CD4-positive, alpha-beta memory T cell (primary cell): ENCODE measurements at places on chromosomes 6 and 20.

GRCh38 chr6:53524455-53524815, 20.5 kb downstream of the GCLC start:
- DNase-seq: no peak

GRCh38 chr6:40466986-40467539, 120.1 kb downstream of the LRFN2 start:
- DNase-seq: no peak

DNA sequence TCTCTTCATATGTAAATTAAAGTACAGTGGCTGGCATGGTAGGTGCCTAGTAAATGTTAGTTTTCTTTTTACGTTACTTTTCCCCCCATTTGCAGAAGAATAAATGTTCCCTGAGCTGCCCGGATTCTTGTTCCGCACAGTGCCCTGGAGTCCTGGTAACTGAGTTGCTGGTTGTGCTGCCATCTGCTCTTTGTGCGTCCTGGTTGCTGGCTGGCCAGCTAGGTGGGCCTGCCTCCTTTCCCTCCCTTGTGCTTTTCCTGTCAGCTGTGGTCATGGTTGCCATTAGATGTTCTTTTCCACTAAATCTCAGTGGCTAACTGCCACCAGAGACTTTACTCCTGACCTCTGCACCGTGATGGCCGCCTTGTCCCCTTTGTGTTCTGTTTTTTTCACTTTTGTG, 28.6 kb downstream of the CEP43 start:
- DNase-seq: no peak

- no peak for DNase-seq
Observed at GRCh38 chr6:155143578-155144106, 120.2 kb upstream of the CLDN20 start.

- DNase-seq: no peak
Observed at GRCh38 chr6:129111346-129111745, 228.4 kb downstream of the LAMA2 start.

DNA sequence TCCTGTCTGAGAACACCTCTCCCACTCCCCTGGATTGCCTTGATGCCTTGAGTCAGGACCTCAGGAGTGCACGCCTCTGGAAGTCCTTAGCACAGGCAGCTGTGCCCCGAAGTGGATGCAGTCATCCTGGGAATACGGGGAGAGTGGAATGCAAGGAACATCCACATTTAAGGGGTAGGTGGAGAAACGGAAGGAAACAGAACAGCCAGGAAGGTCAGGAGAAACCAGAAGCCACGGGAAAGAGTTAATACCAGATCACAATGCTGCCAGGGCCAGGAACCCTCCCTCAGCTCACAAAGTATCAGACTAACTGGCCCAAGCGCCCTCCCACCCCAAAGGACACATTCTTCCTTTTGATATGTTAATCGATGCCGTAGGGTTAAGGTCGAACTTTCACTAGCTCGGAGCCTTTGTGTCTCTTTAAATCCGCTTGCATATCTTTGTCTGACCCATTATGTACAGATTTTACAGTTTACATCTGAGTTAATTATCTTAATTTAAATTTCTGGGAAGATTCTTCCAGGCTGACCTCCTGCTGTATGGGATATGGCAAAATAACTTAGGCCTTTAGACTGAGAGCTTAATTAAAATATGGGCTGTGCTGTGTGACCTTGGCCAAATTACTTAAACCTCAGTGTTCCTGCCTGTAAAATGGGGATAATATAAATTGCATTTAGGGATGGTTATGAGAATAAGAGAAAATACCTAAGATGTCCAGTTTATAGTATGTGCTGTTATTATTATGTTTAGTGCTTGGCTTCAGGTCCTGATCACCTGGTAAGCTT, 24.0 kb upstream of the CCND3 start:
- DNase-seq: no peak

- no peak for DNase-seq
Observed at GRCh38 chr6:126546541-126547120, 206.7 kb downstream of the CENPW start.

- DNase-seq: no peak
Observed at GRCh38 chr6:2960935-2961334, 10.4 kb downstream of the SERPINB6 start.

DNA sequence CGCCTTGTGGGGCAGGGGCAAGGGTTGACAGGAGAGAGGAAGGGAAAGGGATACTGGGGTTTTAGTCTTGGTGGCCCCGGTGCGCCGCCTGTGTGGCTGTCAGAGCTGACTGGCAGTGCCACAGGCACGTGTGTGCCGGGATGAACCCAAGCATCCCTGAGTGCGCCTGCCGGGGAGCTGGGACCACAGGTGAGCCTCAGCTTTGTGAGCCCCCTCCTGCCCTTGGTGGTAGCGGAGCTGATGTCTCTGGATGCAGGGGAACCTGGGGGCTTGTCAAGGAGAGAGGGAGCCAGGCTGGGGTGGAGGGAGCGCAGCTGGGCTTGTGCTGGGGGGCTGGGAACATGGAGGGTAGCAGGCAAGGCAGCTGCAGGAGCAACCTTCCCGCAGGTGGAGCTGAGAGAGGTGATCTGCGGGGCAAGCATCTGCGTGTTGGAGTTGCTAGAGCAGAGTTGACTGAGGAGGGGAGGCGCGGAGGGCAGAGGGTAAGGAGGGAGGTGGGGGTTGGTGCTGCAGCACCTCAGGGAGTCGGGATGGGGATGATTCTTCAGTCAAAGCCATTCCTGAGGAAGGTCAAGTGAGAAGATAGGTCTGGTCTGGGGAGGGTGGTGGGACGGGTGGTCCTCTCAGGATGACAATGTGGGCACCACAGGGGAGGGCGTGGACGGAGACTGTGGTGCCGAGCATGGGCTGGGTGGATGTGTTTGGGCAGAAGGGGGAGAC, 28.1 kb downstream of the PYGB start:
- no peak for DNase-seq

- no peak for DNase-seq
Observed at GRCh38 chr6:99064834-99065233, 117.1 kb upstream of the FBXL4 start.

- DNase-seq: no peak
Observed at GRCh38 chr6:6639572-6639971, 51.1 kb downstream of the LY86 start.

GRCh38 chr6:98833307-98834059, 891 bp upstream of the POU3F2 start:
- DNase-seq: peak; percentile 38

- DNase-seq: no peak
Observed at GRCh38 chr20:59134182-59134581, 29.4 kb upstream of the ZNF831 start.

DNA sequence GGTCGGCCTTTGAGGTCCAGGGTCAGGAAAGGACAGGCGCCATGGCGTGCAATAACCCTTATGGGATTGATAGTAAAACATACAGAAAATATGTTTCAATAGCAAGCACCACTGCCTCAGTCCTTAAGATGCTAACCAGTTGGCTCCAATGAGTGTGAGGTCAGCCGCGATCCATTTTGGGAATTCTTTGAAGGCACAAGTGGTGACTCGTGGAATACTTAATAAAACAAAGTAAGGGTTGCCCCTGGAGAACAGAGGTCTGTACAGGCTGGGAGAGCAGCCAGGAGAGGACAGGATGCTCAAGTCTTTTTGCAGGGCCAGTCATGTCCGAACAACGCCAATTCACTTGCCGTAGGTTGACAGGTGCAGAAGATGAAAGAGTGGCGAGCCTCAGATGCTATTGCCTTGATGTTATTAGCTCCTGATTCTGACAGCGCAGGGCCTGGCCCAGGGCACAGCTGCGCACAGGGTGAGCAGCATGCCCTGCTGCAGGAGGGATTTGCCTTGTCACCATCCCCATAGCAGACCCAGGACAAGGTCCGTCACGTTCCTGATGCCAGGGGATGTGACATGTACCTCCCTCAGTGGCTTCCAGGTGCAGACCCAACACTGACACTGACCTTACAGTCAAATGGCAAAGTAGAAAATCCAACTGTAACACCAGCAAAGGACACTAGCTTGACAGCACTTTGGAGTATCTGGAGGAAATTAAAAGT, 21.8 kb downstream of the SYNDIG1 start:
- DNase-seq: no peak

GRCh38 chr6:46376562-46377061, 114.6 kb downstream of the RCAN2 start:
- DNase-seq: no peak

- DNase-seq: no peak
Observed at GRCh38 chr6:30719356-30719755, 796 bp upstream of the TUBB start.

DNA sequence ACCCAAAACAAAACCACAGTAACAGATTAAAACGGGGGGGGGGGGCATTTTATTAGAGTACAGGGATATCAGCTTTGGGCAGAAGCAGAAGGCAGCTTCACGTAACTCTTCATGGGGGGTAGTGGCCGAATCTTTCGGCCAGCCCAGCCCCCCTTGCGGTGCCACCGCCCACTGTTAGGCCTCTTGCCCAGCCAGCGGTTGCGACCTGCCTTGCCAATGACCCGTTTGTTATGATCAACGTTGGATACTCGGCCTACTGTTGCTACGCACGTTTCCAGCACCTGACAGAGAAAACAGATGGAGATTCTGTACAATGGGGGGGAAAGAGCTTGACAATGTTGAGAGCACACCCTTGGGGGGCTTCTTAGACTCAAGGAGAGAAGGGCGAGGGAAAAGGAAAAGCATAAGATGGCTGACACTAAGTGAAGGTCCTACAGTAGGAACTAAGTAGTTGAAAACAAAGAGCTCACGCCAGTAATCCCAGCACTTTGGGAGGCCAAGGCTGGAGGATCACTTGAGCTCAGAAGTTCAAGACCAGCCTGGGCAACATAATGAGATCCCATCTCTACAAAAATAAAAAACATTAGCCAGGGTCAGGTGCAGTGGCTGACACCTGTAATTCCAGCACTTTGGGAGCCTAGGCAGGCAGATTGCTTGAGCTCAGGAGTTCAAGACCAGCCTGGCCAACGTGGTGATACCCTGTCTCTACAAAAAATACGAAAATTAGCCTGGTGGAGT, 724 bp upstream of the CUL7 start:
- DNase-seq: no peak

GRCh38 chr6:121335087-121336008, 1.1 kb upstream of the TBC1D32 start:
- no peak for DNase-seq

DNA sequence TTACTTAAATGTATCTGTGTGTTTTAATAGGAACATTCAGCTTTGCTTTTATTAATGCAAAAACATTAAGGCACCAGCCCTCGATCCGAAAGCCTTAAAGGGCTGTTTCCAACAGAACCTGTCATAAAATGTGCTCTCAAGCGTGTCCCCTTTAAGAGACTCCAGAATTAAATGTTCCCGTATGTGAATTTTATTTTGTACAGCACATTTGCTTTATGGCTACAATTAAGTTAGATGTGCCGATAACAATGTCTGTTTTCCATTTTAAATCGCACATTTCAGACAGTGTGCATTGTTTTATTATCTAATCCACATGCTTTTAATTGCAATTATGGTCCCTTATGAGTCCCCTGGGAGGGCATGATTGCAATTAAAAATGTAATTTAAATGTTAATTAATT, 198.9 kb downstream of the TSHZ2 start:
- DNase-seq: no peak

DNA sequence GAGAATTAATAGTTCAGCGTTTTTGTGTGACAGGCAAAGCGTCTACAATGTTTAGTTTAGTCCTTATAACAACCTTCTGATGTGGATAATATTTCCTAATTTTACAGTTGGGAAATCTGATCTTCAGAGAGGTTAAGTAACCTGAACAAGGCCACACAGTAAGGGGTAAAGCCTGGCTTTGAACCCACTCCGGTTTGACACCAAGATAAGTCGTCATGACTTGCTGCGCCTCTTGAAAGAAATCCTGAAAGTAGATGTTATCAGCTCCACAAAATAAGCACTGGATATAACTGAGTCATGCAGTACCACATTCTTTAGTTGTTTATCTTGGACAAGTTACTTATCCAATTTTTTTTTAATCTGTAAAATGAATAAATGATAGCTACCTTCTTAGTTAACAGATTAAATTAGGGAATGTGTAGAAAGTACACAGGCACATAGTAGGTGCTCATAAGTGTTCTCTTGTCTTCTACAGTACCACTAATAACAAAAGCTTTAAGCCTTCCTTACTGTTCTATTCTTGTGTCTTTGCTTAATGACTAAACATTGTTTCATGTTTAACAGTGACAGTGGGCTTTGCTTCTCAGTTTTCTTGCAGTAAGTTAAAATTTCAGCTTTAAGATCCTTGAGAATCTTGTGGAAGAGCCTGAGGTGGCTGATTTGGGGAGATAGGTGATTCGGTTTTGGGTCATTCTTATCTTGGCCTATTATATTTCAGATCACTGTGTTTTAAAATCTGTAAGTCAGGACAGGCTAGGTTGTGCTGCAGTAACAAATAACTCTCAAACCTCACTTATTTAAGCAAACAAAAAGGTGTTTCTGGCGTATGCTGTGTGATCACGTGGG, 2.1 kb downstream of the HIVEP1 start:
- no peak for DNase-seq

DNA sequence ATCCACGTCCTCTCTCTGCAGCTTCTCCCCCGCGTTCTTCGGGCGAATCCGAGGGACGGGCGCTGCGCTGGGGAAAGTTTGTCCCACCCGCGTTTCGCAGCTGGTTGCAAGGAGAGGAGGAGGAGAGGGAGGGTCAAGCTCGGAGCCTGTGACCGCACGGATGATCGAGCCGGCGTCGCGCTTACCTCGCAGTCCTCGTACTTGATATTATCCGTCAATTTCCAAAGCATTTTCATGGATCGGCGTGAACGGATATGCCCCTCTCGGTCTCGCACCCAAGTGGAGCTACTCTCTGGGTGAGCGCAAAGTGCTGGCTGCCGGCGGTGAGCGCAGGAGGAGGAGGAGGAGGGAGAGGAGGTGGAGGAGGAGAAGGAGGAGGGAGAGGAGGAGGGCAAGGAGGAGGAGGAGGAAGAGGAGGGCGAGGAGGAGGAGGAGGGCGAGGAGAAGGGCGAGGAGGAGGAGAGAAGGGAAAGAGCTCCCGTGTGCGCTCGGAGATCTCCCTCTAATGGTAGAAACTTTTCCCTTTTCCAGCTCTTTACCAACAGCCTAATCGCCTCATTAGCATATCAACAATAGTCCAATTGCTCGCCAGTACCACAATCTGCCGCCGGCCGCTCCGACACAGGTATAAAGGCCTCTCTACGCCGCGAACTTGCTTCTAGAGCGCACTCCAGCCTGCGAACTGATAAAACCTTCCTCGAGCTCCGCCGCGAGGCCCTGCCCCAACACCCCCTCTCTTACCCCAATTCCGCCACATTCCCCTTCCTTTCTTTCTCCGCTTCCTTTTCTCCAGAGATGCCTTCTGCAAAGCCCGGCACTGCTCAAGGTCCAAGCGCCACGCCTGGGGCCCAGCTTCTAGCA, at the start of gene TFAP2A:
TFAP2A (minus strand) TSS at position 319 of the 861 bp plus-strand sequence; CDS start at position 236, 83 bp downstream.
- no peak for DNase-seq
